ENCODE measurements at places on chromosomes 1 and 21.

GRCh38 chr1:97832481-97832880 lies 88.4 kb downstream of the DPYD start:
- DNase-seq = peak; percentile 28

DNA sequence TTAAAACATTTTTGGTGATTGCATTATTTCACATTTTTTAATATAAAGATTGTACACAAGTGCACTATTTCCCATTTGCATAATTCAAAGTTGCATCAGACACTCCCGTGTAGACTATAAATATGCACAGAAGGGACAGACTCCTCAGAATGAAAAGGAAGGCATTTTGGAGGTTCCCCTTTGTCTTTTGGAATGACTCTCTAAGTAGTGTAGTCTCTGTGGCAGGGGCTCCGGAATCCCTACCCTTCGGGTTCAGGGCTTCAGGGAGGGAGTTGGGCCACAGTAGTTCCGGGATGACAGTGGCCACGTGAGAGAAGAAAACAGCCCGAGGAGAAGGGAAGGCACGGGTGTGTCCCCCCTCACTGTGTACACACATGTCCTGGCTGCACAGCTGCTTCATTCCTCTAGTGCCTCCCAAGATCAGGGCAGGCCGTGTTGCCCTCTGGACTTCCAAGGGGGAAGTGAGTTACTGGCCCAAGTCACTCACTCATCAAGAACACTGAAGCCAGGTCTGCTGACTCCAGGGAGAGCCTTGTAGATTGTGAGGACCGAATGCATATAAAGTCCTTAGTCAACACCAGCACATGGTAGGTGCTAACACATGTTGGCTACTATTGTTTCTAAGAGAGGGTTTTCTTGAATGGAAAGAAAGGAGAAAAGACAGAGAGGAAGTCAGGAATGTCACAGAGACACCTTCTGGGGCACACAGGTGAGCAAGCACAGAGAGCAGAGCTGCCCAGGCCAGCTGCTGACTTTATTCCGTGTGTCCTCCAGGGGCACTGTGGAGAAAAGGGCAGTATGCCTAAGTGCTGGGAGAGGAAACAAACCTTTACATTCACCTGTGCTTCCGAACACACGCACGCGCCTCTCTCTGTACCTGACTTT lies 39.8 kb downstream of the LHX4 start:
- DNase-seq = no peak

DNA sequence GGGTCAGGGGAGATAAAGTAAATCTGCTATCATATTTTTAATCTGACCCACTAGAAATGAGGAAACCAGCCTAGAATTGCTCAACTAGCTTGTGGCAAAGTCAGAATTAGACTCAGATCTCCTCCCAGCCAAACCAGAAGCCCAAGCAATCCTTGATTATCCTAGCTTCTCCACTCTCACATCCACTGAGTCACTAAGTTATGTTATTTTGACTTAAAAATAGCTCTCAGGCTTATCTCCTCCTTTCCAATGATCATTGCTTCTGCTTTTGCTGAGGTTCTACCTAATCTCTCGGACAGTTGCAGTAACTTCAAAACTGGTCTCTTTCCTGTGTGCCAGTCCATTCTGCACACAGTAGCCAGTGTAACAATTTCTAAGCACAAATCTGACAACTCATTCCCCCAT lies 22.9 kb downstream of the OVAAL start:
- DNase-seq = peak; percentile 48

DNA sequence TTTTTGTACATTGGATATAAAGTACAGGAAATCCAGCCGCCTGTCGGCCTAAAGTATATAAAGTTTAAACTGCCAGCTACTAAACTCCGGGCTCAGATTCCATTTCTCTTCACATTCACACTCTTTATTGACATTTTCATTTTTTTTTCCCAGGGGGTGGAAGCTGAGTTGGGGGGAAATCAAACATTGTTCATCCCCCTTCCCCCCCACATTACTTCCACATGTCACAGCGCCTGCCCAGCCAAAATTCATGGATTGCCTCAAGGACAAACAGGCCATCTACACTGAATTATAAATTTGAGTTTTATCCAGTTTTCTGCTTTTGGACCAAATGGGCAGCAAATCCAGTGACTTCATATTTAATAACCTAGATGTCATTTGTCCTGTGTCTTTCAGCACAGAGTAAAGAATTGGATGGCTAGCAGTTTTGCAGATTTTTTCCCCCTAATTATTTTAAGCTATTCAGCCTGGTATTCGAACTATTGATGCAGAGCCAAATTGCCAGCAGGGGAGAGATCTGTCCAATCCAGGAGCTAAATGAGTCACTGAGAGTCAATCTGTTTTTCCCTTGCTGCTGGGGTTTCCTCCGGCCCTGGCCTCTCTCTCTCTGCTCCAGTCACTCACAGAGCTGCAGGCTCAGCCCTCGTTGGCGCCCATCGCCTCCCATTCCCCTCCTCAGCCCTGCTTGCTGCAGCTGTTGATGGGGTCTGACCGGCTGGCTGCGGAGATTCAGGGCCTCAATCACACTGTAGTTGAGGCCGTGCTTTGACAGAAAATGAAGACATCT lies 98.0 kb downstream of the LMO4 start:
- DNase-seq = peak; percentile 63

- DNase-seq = peak; percentile 96
Observed at GRCh38 chr1:191641420-191642260, 516.6 kb upstream of the RGS18 start.

DNA sequence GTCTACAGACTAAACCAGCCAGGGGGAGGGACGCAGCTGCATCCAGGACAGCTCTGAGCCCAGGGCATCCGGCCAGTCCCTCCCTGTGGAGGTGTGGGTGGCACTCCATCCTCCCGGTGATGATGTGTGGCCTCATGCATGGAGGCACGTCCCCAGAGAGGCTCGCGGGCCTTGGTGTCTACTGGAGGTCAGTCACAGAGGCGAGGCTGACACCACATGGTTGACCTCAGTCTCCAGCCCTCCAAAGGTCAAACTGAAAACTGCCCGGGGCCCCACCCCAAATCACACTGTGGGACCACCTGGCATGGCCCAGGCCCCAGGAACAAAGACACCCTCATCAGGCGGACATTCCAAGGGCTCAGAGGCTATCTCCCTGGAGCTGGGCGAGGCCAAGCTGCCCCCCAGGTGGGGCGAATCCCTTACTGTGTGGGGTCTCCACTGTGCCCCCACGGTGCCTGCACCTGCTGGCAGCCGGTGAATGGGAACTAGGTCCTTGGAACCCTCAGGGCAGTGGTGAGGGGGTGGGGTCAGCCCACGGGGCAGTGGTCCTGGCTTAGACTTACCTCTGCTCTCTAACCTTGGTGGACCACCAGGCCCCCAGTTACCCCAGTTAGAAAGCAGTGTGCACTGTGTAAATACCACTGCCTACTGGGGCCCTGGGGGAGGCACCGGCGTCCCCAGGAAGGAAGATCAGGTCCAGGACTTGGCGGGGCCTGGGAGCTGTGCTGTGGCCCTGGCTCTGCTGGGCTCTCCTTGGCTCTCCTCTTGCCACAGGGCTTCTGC lies 49.1 kb downstream of the TRPM2 start:
- DNase-seq = no peak

GRCh38 chr1:156502894-156503697 lies 2.5 kb upstream of the MEF2D start:
- peak; percentile 97 for DNase-seq

- no peak for DNase-seq
Observed at GRCh38 chr1:211910913-211911485, 80.4 kb upstream of the LPGAT1 start.

DNA sequence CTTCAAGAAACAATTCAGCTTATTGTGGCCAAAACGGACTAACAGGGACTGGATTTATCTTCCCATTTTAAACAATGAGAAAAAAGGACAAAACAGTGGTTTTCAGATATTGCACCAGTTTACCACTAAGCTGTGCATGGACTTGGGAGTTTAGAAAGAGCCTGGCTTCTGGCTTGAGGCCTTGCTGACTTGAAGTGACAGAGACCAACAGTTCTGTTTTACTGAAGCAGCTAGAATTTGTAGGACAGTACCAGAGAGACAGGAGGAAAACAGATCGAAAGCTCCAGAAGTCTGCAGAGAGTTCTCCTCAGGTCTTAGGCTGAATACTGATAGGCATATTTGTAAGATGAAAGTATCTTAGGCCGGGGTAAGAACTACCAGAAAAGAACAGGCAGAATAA lies 20.5 kb downstream of the FCRL4 start:
- no peak for DNase-seq

DNA sequence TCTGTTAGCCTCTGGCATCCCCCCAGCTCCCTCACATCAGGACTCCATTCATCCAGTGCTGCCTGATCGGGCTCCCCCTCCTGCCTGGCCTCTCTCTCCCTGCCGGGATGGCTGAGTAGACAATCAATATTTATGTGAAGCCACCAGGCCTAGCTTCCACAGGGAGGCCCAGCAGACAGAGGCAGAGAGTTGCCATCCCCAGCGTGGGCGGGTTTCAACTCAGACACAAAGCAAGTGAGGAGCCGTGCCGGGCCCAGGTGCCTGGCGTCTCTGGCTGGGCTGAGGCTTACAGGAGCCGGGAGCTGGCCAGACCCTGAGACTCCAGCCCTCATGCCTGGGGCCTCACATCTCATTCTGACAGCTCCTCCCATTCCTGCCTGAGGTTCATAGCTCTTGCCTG lies 34.5 kb upstream of the ATP2B4 start:
- no peak for DNase-seq

DNA sequence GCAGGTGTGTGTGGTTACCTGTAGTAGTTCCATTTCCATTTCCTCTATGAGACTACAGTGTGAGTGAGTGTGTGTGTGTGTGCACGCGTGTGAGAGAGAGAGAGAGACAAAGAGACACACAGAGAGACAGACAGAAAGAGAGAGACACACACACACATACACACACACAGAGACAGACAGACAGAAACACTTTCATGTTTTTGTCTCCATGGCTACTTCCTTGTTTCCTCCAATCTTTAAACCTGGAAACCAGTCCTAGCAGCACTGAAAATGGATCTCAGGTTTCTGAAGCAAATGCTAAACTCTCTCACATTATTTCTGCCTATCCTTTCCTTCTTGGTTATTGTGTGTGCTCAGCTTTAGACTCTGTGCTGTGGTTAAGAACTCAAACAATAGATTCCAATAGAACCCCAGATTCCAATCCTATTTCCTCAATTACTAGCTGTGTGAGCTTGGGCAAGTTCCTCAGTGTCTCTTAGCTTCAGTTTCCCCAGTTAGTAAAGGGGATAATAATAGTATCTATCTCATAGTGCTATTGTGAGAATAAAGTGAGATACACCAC lies 22.4 kb upstream of the ABCD3 start:
- DNase-seq = no peak

- peak; percentile 56 for DNase-seq
Observed at GRCh38 chr1:63593886-63594605, 835 bp downstream of the PGM1 start.

- DNase-seq = peak; percentile 95
Observed at GRCh38 chr1:31306278-31306677, 9.4 kb downstream of the ZCCHC17 start.

GRCh38 chr1:156387870-156388173 lies 18.8 kb downstream of the RHBG start:
- no peak for DNase-seq

- DNase-seq = no peak
Observed at GRCh38 chr1:6776389-6776788, 8.9 kb upstream of the CAMTA1 start.

Data from fibroblast of skin of back (primary cell).